ENCODE measurements at places on chromosomes 3 and 15.

- DNase-seq: no peak
These were observed 428.8 kb upstream of the TBL1XR1 start for GRCh38 chr3:177626045-177626444.

GRCh38 chr15:66802025-66803001, 100.3 kb downstream of the SMAD6 start:
- DNase-seq: no peak

DNA sequence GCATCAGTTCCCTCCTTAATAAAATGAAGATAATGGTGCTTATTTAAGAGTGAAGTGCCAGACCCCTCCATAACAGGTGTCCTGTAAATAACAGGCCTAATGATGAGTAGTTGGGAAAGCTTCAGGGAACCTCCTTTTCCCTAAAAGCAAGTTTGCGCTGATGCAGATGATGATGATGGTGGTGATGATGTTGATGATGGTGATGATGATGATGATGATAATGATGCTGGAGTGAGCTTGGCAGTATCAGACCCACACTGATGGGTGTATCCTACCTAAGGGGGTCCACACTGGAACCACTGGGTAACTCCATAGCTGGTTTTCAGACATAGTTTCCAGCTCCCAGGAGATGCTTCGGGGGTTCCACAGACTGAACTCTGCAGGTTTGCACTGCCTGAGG, 24.4 kb downstream of the MTMR14 start:
- DNase-seq: no peak

GRCh38 chr15:58934521-58934920, 1.0 kb upstream of the SLTM start:
- DNase-seq: no peak

DNA sequence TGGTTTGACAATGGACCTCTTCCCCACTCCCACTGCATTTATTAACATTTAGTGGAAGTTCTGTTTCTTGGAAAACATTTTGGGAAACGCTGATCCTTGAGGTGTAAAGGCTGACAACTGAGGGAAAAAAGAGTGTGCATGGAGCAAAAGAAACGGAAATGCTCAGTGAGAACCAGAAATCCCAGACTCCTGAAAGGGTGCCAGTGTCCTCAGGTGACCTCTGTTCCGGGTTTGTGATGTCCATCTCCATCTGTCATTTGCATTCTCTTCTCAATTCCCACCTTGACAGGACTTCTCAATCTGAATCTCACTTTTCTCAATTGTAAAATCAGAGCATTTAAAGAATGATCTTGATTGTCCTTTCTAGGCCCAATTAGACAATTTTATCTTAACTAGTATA, 71.1 kb upstream of the FAM3D start:
- DNase-seq: no peak

Measured in GM12891 (cell line).